ENCODE measurements at places on chromosomes 13 and 19.

DNA sequence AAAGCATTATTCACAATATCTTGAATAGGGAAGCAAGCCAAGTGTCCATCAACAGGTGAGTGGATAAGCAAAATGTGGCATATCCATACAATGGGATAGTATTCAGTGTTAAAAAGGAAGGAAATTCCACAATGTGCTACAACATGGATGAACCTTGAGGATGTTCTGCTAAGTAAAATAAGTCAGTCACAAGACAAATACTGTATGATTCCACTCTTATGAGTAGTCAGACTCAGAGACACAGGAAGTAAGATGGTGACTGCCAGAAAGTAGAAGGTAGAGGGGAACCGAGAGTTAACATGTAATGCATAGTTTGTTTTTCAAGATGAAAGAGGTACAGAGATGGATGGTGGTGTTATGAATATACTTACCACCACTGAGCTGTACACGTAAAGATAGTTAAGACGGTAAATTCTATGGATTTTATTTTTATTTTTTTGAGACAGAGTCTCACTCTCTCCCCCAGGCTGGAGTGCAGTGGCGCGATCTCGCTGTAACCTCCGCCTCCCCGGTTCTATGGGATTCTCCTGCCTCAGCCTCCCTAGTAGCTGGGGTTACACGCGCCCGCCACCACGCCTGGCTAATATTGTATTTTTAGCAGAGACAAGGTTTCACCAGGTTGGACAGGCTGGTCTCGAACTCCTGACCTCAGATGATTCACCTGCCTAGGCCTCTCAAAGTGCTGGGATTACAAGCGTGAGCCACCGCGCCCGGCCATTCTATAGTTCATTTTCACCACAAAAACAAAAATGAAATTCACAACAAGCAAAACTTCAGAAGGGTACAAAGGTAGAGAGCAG lies 1.0 kb upstream of the CHAMP1 start:
- no peak for DNase-seq

DNA sequence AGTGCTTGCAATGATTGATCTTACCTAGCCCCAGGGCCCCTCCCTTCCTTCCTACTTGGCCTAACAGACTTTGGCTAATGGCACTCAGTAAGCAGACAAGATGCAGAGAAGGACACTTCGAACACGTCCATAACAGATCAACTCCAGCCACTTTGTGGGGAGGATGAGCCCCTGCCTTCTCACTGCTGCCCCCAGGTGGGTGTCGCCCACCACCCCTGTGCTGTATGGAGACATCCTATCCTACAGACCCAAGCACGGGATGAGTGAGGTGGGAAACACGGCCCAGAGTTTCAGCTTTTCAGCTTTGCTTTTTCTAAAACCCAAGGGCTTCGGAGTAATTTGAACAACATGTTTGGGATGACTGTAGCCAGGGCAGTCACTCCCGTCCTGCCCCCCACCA lies 5.5 kb downstream of the SLC7A1 start:
- DNase-seq, result no peak

- DNase-seq, result no peak
These were observed 75.8 kb upstream of the FRY start for GRCh38 chr13:31955741-31956140.

GRCh38 chr19:30374539-30374864 lies 2.3 kb downstream of the ZNF536 start:
- DNase-seq, result no peak

GRCh38 chr19:38028913-38029510 lies 122.0 kb downstream of the SIPA1L3 start:
- no peak for DNase-seq

GRCh38 chr13:109819874-109820273 lies 33.5 kb upstream of the IRS2 start:
- no peak for DNase-seq

- DNase-seq, result no peak
These were observed 22.0 kb downstream of the SIN3B start for GRCh38 chr19:16851031-16851712.

DNA sequence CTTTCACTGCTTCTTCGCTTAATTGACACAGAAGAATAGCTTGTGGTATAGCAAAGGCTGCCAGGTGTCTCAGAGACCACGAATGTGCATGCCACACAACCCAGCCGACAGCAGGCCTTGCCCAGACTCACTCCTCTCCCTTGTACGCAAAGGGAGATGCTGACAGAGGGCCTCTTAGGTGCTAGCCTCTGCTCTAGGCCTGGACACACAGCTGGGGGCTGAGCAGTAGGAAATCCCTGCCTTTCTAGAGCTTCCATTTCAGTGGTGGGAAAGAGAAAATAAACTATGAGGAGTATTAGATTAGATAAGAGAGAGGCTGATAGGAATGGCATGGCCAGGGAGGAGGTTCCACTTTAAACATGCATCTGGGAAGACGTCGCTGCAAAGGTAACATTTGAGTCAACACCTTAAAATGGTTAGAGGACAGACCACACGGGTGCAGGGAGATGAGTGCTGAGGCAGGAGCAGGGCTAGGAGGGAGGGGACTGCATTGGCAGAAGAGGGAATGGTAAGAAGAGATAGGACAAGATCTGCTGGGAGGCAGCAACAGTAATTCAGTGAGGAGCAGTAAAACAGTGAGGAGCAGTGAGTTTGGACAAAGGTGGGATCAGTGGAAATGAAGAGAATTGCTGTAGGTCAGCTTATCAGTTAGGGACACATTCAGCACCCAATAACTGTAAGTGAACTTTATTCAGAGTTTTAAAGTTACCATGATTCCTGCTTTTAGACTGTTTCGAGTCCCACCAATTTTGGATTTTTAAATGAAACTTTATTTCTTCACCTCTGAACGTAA lies 100.0 kb downstream of the RNF17 start:
- DNase-seq, result no peak

DNA sequence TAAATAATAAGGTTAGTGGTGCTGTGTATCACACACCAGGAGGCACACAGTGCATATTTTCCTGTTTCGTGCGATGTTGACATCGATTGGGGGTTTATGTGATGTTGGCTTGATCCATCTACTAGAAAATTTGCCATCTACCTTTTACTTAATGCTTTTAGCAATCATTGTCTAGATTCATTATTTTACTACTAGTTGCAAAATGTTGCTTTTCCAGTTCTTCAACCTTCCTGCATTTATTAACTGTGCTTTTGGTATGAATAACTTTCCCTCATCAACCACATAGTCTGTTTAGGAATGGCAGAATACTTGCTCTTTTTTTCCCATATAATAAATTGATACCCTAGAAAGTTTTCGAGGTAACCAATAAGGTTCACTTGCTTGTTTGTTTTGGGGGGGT lies 17.5 kb downstream of the C13orf42 start:
- DNase-seq, result no peak

DNA sequence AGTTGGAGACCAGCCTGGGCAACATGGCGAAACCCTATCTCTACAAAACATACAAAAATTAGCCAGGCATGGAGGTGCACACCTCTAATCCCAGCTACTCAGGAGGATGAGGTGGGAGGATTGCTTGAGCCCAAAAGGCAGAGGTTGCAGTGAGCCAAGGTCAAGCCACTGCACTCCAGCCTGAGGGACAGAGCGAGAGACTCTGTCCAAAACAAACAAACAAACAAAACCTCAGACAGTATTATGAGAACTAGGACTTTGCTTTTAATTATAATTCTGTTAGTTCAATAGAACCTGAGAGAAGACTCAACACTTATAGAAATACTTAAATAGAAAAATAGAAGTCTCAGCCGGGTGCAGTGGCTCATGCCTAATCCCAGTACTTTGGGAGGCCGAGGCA lies 31.1 kb upstream of the TPM4 start:
- DNase-seq, result no peak

GRCh38 chr19:3699741-3700241 lies 477 bp downstream of the PIP5K1C start:
- no peak for DNase-seq

DNA sequence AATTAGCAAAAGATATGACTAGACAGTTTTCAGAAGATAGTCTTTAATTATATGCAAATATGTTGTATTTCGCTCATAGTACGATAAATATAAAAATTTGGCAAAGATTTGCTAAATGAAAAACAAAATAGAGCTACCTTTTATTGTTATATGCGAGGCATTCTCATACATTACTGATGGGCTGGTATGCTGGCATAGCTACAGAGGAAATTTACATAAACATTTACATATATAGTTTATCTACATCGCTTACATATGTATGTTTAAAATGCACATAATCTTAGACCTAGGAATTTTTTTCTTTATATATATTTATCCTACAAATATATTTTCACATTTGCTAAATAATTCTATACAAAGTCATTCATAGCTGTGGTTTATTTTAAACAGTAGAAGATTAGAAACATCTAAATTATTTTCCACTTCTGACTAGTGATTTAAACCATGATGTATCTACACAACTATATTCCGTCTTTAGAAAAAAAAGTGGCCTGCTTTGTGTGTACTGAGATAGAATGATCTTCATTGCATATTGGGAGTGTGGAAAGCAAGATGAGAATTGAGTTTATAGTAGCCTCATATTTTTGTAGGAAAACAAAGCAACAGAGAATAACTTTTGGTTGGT lies 1345.0 kb upstream of the SLC10A2 start:
- DNase-seq, result no peak

DNA sequence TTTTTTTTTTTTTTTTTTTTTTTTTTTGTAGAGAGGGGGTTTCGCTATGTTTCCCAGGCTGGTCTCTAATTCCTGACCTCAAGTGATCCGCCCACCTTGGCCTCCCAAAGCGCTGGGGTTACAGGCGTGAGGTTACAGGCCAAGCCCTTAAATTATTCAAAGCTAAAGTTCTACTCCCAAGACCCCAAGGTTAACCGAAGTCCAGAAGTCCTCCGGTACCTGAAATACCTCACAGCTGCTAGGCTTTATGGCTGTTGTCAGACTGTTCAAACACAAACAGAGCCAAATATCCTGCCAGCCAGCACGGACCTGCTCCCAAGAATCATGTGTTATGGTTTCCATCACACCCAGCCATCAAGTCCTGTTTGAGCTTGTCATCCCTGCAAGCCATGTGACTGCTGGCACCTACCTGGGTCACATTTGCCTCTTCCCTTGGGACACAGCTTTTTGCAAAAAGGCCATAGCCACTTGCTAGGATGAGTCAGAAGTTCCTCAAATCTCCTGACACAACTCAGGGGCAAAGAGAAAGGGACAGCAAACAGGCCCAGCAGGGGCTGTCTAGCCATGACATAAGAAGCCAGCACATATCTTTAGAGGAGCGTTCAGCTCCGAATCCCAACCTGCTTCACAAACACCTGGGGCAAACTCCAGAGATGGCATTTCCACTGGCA lies 129.9 kb downstream of the FOXO1 start:
- DNase-seq, result no peak

- DNase-seq, result no peak
These were observed 33.7 kb downstream of the SUGT1 start for GRCh38 chr13:52686376-52686775.

- no peak for DNase-seq
These were observed 21.1 kb downstream of the LSM14A start for GRCh38 chr19:34193439-34193838.

- no peak for DNase-seq
These were observed 55.0 kb upstream of the EEF1AKMT1 start for GRCh38 chr13:20828539-20829364.

DNA sequence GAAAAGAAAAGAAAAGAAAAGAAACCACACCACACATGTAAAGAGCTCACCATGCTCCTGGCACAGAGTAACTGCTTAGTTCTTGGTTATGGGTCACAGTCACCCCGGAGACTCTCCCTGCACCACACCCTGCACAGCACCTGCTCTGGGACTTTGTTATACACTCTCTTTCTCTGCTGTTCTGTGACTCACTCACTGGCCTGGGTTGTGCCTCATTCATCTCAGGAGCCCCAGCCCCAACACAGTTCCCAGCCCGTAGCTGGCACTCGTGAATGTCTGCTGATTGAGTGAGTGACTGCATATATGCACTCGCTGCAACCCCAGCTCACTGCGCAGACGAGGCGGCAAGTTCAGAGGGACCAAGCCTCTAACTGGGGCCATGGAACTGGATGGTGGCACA lies 22.9 kb upstream of the ZNF507 start:
- DNase-seq, result no peak

GRCh38 chr19:33677745-33678426 lies 56.1 kb downstream of the CHST8 start:
- DNase-seq, result no peak

DNA sequence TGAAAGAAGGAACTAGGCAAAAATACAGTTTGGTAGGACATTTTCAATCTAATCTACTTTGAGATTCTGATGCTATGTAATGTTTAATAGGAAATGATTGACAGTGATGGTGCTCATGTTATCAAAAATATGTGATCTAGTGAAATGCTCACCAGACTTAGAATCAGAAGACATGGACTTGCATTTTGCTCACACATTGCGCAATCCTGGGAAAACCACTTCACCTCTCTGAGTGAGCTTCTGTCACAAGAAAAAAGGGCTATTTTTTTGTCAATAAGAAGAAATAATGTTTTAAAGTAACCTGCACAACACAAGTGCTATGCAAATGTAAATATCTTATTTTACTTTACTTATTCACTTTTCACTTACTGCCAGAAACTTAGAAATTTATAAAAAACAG lies 380.9 kb upstream of the HTR2A start:
- no peak for DNase-seq

- DNase-seq, result no peak
These were observed 1533.3 kb upstream of the SPRY2 start for GRCh38 chr13:81874253-81874652.

DNA sequence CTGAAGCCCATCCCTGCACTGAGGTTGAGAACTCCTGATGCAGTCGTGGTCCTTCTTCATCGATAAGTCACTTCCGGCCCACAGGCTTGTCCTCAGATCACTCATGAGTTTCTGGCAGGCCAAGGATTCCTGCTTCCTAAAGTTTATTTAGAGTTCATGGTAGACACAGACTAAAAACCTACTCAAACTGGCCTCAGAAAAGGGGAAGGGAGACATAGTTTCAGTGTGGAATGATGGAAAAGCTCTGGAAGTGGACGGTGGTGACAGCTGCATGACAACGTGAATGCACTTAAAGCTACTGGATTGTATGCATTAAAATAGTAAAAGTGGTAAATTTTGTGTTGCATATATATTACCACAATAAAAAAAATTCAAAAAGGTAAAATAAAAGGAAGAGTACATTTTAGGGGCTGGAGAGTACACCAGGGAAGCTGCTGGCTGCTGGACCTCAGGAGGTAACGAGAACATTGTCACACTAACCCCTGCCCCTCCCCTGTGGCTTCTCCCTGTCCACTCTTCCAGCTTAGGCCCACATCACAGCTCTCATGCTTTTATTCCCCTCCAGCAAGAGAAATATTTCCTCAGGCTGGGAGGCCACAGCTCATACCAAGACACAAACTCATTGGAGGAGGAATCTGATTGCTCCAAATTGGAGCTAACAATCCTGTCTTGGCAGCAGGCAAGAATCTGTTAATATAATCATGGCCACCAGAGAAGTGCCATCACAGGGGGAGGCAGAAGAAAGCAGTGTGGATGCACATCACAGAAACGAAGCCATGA lies 741.0 kb downstream of the UQCRFS1 start:
- no peak for DNase-seq

DNA sequence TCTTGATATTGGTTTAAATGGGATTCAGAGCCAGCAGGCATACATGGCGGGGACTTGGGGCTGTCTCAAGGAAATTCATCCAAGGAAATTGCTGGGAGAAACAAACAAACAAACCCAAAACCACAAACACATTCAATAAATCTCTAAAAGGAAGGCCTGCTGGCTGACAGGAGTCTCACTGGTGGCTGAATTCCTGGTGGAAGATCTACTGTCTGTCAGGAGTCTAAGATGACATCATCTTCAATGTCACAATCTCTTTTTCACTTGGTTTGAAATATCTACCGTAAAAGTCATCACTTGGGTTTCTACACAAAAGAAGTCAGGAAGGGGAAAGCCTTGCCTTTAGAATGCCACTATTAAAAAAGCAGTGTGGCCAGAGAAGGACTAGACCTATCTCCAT lies 87.9 kb downstream of the KLF5 start:
- no peak for DNase-seq
